ENCODE measurements at places on chromosomes 7 and 10.
A peak's percentile ranks its signal among the peaks of the same experiment; 100 is the strongest.

- peak; percentile 48 for DNase-seq
These were observed 123.4 kb upstream of the PDLIM1 start for GRCh38 chr10:95414016-95414830.

GRCh38 chr10:72709041-72709440 is 17.1 kb downstream of the MCU start:
- DNase-seq: no peak

- no peak for DNase-seq
These were observed 170.3 kb upstream of the CELF2 start for GRCh38 chr10:10847387-10847786.

- DNase-seq: no peak
These were observed 26.3 kb upstream of the WDFY4 start for GRCh38 chr10:48658243-48658974.

- DNase-seq: no peak
These were observed 684.0 kb downstream of the GRID1 start for GRCh38 chr10:85682621-85683020.

- no peak for DNase-seq
These were observed 279.7 kb upstream of the PLPP4 start for GRCh38 chr10:120177330-120177729.

DNA sequence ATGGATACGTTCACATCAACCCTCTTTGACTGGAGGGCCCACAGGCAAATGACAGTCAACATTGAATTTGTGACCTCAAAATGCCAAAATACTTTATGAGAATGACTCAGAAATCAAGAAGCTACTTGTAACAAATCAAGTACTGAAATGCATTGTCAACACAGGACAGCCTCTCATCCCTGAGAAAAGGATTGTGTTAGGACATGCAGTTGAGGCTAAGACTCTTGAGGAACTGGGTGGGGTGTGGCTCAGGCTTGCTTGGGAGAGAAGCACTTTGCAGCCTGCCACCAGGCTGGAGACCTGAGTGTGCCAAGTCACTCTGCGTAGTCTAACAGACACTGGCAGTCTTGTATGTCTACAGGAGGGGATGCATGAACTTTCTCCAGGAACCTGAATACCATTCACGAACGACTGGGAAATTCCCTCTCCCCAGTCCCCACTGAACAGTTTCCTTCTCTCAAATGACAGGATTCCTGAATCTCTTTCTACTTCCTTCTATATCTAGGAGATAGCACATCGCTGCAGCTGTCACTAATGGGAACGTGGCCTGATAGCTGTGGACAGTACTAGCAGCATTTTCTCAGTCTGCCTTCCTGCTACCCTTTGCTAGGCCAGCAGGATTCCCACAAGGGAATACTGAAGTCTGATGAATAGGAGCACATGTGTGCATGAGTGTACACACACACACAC is 3.3 kb upstream of the SMO start:
- no peak for DNase-seq

GRCh38 chr10:87700031-87700796 is 40.5 kb downstream of the PAPSS2 start:
- no peak for DNase-seq

- DNase-seq: no peak
These were observed 93.5 kb downstream of the FOXP2 start for GRCh38 chr7:114508086-114508485.

- DNase-seq: no peak
These were observed 428.3 kb upstream of the NPVF start for GRCh38 chr7:25656581-25657026.

Measured in cerebellar nuclear complex (tissue), 1 donor.